ENCODE measurements at places on chromosomes 2 and 18.

DNA sequence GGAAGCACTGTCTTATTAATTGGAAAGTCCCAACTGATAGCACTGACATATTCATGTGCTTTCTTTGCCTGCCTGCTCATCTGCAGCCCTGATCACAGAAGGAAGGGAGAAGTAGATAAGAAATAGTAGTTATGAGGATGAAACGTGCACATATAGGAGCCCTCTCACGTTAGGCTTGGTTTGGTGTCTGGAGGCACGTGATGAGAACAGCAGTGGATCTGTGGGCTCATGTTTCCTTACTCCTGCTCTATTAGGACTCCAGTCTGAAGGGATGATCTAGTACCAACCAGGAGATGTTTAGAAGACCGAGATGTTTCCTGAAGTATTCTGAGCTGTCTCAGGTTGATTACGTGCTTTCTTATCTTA lies 84.9 kb downstream of the MAP4K4 start:
- DNase-seq, result no peak

- no peak for DNase-seq
These were observed 209.7 kb downstream of the WDPCP start for GRCh38 chr2:63378589-63378988.

- no peak for DNase-seq
These were observed 134.9 kb upstream of the SLC14A2 start for GRCh38 chr18:45480219-45481015.

DNA sequence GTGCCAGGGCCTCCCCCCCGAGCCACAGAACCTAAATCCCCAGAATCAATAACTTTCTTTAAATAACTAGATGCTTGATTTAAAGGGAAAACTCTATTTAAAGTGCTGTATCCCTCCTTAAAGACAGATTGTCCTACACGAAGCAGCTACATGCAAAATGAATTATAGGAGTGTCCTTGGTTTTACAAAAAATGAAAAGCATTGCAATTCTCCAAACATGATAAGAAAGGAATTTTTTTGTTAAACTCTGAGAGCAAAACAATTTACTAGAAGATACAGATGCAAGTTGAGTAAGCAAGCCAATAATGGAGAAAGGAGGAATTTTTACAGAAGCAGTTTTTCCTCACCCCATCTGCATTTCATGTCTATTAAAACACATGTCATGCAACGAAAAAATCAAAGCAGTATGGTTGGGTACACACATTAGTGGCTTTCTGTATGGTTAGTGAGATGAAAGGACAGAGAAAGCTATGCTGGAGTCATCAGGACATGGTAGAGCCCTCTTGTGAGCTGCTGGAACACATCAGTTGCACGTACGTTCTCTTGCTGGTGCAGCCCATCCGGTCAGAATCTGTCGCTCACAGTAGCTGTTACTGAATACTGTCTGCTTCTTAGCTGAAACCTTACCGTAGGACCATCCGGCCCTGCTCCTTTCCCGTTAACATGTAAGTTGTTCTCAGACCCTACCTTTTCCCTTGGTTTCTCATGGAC lies 25.9 kb upstream of the STEAP3 start:
- DNase-seq, result no peak

DNA sequence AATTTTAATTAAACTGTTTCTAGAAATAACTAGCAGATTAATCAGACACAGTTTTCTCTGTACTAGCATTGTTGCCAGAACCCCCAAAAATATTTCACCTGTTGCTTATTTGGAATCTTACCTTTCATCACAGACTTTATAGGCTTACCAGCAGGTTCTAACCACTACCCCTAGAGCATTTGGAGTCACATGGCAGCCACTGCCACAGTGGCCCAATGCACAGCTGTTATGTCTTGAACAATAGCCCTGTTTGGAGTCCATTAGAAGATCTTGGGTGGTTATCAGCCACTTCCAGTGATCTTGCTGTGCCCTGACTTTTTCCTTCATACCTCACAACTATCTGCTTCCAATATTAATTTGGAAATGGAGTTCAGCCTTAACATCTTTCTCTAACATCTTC lies 186.2 kb upstream of the TANK start:
- DNase-seq, result no peak

GRCh38 chr2:61183795-61184194 lies 21.8 kb downstream of the C2orf74 start:
- no peak for DNase-seq

DNA sequence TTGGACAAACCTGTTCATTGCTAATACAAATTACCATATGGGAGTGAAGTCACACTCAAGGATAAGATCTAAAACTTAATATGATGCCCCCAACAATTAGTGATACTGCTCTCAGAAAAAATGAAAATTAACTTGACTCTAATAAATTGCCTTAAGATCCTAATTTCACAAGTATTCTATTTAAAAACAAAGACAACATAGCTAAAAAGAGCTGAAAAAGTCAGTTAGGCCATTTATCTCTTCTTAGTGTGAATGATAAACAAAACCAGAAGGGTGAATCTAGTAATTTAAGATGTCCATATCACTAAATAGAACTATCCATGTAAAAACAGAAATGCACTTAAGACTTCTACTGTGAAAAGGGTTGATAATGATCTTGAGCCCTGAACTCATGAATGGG lies 53.4 kb downstream of the FN1 start:
- no peak for DNase-seq

GRCh38 chr18:12283666-12284065 lies 24.4 kb upstream of the TUBB6 start:
- DNase-seq, result no peak

DNA sequence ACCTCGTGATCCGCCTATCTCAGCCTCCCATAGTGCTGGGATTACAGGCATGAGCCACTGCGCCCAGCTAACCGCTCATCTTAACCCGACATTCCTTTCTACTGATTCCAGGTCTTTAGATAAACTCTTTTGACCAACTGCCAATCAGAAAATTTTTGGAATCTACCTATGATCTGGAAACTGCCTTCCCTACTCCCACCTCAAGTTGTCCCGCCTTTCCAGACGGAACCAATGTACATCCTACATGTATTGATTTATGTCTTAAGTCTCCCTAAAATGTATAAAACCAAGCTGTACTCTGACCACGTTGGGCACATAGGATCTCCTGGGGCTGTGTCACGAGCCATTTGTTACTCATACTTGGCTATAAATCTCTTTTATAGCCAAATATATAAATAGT lies 3.2 kb upstream of the NEU2 start:
- no peak for DNase-seq

DNA sequence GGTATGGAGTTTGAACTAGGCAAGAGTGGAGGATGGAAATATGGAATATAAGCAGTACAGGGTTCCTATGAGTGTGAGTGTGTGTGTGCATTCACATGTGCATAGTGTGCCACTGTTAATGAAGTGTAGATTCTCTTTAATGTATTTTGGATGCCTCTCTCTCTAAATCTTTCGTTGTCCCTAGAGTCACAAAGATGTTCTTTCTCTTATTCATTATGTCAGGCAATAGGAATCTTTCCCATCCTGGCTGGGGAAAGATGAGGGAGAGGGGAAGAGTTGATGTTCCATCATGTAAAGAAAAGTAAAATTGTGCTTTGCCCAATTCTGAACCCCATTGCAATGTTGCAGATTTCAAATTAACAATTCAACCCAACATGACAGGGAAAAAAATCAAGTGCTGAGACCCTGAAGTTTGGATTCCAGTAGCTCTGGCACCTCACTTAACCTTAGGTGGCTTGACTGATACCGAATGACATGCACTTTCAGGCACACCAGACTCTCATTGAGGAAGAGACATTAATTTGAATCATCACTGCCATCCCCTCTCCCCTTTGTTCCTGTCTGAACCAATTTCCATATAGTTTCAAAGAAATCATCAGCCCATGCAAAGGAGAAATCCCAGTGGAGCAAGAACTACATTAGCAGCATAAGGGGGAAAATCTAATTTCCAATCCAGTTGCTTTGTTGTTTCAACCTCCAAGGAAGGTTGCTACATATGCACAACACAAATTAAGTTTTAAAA lies 28.0 kb downstream of the KLF7 start:
- DNase-seq, result no peak

DNA sequence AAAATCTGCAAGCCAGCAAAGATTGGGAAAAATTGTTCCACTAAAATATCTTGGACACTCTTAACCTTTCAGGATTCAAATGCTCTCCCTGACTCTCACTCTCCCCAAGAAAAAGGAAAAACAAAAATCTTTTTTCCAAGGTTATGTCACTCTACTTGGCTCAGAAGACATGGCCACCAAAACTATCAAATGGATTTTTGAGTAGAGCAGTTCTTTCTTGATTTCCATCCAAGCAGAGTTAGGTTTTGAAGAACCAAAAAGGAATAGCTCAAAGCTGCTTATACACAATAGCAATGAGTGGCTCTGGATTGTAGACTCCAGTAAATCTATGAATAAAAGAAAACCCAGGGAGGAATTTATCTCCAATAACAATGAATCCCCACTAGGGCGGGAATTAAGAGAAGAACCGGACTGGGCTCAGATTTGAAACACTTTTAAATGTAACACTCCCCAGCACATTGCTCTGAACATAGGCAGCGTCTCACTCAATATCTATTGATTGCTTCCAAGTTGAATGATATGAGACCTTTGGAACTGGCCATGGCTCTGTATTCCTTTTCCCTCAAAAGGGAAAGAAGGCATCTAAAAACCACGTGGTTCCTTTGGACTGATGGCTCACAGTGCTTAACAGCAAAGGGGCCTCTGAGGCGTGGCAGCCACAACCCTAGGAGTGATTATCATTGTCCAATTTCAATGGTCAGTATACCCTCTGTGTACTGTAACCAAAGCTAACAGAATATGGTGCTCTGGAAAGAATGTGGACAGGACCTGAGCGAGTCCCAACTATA lies 68.3 kb downstream of the SPRED2 start:
- no peak for DNase-seq

DNA sequence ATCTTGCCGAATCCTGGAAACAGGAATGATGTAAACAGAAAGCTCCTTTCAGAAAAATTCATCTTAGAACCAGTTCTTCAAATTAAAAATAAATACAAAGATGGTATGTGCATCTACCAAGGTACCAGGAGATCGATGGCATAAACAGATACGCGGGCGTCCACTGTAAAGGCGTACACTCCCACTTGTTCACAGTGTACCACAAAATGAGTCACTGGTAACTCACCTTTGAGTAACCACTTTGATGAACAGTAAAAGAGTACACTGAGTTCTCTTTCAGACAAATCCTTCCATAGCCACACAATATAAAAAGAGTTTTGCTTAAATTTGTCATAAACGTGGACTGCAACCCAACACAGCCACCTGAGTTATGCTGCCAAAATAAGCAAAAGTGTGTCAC lies 128.3 kb downstream of the DNER start:
- DNase-seq, result no peak

DNA sequence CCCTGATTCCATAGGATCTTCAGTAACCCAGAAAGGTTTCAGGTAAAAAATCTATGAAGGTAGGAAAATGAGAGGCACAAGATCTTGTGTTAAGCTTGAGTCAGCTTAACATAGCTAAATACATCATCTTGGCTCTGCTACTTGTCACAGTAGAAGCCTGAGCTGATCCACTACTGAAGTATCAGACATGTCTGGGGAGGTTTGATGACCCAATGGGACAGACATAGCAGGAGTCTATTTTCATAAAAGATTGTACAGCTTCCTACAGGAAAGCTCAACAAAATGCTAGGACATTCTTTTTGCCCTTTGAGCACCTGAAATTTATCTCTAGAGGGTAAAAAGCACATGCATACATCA lies 84.3 kb upstream of the FSHR start:
- no peak for DNase-seq

- no peak for DNase-seq
These were observed 966.7 kb upstream of the NXPH2 start for GRCh38 chr2:139746901-139747300.

DNA sequence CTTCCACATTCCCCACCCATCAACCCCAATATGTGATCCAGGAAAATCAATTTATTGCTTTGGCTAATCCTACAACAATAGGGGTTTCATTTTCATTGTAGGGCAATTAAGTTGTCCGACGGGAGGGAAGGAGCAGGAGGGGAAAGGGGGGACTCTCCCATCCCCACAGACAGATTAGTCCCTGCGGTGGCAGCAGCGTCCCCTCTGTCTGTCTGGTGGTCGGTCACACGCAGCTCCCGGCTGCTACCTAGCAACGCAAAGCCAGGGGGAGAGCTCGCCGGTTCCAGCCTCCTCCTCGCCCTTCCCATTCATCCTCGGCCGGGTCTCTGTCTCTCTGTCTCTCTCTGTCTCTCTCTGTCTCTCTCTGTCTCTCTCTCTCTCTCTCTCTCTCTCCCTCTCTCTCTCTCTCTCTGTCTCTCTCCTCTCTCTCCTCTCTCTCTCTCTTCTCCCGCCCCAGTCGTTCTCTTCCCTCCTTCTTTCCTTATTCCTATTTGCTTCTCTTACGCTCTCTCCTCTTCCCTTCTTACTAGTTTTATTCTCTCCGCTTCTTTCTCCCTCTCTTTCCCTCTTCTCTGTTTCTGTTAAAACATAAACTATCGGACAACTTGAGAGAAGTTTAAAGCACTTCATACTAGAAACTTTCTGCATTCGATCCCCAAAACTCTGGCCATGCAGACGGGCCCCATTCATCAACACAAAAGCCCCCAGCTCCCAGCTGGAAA lies 1.2 kb downstream of the LRP2 start:
- no peak for DNase-seq

DNA sequence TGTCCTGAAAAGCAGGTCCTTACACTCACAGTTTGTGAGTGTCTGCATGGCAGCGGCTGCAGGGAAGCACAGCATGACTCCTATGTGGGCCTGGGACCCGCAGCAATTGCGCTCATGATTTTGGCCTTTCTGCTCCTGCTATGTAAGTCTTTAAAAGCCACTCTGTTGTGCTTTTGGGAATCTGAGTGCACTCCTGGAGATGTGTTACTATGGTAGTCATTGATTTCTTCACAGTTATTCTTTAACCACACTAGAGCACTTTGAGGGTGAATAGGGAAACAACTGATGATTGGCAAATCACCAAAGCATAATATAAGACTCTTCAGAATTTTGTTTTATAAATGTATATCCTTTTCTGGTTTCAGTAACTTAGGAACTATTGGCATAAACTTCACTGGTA lies 40.9 kb downstream of the DSG2 start:
- no peak for DNase-seq

- no peak for DNase-seq
These were observed 37.7 kb upstream of the TBC1D8 start for GRCh38 chr2:101188683-101189405.

DNA sequence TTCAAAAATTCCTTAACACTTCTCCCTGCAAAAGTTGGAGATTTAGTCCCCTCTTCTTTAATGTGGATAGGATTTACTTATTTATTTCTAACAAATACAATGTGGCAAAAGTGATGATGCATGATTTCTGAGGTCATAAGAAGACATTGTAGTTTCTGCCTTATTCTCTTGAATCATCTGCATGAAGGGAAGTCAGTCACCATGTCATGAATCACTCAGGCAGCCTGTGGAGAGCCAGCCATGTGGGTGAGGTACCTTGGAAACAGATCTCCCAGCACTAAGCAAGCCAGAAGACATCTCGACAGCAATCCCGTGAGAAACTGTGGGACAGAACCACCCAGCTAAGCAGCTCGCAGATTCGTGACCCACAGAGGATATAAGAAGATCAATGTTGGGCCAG lies 2.7 kb upstream of the ZC3H8 start:
- no peak for DNase-seq

GRCh38 chr2:102796337-102796736 lies 34.5 kb downstream of the TMEM182 start:
- DNase-seq, result no peak
